ENCODE measurements at places on chromosomes 6 and 20. TPM values are rescaled to one million over a fixed set of nuclear protein-coding genes. Genes with fewer than 3 reads are reported as not detected.

Gene CD109
- 8.1 TPM for total RNA-seq

Gene VPS16
- 49.8 TPM for total RNA-seq

Gene RAB23
- total RNA-seq = 3.2 TPM

Gene SMIM8
- total RNA-seq = 8.6 TPM

Gene PRRT1
- total RNA-seq = 0.35 TPM

Gene SIRPB1
- total RNA-seq = 7.4 TPM

Gene TMEM170B
- total RNA-seq = 1.2 TPM

Gene LTB
- total RNA-seq = 1,452 TPM

Measured in activated naive CD4-positive, alpha-beta T cell treated with anti-CD3 and anti-CD28 coated beads, Interleukin-2, amount 10 ng/mL, durations not matched to agents 5 hours and 36 hours (primary cell).